NCI-H510A (cell line): ENCODE measurements at places on chromosomes 3 and 15.

- DNase-seq, result no peak
Measured at GRCh38 chr3:117745516-117745915, 1035.9 kb downstream of the TUSC7 start.

DNA sequence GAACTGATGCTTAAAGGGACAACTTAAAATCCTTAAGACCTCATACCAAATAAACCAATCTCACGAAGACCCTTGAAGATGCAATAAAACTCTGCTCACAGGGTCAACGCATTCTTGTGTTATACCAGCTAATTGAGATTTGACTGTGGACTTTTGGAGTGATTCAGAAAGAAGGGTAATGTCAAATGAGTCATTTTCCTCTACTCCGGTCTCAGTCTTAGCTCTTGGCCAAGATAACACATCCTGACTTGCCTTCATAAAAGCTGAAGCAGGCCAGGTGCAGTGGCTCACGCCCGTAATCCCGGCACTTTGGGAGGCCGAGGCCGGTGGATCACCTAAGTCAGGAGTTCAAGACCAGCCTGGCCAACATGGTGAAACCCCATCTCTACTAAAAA, 3.8 kb downstream of the PKM start:
- DNase-seq, result no peak

GRCh38 chr3:125433091-125433534, 58.0 kb upstream of the ZNF148 start:
- no peak for DNase-seq

GRCh38 chr3:173653781-173654180, 256.2 kb downstream of the NLGN1 start:
- no peak for DNase-seq

- DNase-seq, result no peak
Measured at GRCh38 chr15:77630956-77631744, 1.6 kb downstream of the LINGO1 start.

- no peak for DNase-seq
Measured at GRCh38 chr3:40043444-40043755, 234.0 kb downstream of the MYRIP start.

- DNase-seq, result no peak
Measured at GRCh38 chr3:114011059-114011797, 45.1 kb downstream of the CCDC191 start.
